Activated CD4-positive, alpha-beta T cell treated with anti-CD3 and anti-CD28 coated beads for 36 hours (primary cell): ENCODE measurements at places on chromosomes 3 and 15. TPM values are rescaled to one million over a fixed set of nuclear protein-coding genes. Genes with fewer than 3 reads are reported as not detected.

Gene CLDN18
- total RNA-seq, result not detected

GRCh38 chr15:90367576-90367975 is 15.5 kb downstream of the ZNF774 start:
- H3K27me3 ChIP-seq, result no peaks in the 10 kb centered on the region
- H3K36me3 ChIP-seq, result no peaks in the 10 kb centered on the region
- peaks cover 17% of the 10 kb centered on the region for H3K4me1 ChIP-seq
- peak overlapping the region; percentile 4 for H3K27ac ChIP-seq

GRCh38 chr3:160005004-160005403 is 16.4 kb downstream of the IL12A start:
- no peaks in the 10 kb centered on the region for H3K27me3 ChIP-seq
- no peak for DNase-seq
- H3K36me3 ChIP-seq, result no peaks in the 10 kb centered on the region
- no peak overlapping the region for H3K4me3 ChIP-seq
- no peak overlapping the region for H3K27ac ChIP-seq

Gene STXBP5L
- not detected for total RNA-seq

DNA sequence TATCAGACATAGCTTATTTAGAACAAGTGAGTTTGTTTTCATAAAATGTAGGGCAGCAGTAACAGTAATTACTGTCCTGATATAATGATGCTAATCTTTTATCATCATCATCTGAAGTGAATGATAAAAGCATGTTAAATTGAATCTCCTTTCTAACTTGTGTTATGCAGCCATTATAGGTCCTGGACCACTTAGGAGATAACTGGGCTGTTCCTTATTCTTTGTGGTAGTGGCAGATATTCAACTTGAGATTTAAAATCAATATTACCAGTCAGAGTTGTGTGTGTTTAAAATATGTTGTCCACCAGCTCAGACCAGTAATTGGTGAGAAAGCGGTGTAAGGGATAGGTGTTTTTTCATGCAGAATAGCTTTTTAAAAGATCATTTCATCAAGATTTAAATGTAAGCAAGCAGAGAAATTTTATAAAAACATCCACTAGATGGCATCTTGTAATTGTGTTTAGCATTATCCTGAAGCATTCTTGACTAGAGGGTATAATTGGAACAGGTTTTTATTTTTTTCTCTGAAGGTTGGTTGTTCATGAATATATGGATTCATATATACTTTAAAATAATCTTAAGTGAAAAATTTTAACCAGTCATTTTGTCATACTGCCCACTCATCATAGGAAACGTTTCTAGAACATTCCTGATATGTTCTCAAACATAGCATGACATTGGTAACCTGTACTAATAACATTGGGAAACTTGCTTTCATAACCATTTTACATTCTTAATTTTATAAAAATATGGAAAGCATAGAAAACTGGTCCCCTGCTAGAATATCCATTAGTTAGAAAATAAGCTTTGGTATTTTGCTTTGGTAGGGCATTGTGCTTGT is 153.9 kb downstream of the BBX start:
- H3K4me1 ChIP-seq, result peaks cover 34% of the 10 kb centered on the region
- H3K4me3 ChIP-seq, result no peak overlapping the region
- no peak for DNase-seq
- H3K27ac ChIP-seq, result no peak overlapping the region

GRCh38 chr15:69074843-69075224 is 60.3 kb downstream of the NOX5 start:
- peaks cover 37% of the 10 kb centered on the region for H3K27me3 ChIP-seq
- no peak overlapping the region for H3K4me3 ChIP-seq

DNA sequence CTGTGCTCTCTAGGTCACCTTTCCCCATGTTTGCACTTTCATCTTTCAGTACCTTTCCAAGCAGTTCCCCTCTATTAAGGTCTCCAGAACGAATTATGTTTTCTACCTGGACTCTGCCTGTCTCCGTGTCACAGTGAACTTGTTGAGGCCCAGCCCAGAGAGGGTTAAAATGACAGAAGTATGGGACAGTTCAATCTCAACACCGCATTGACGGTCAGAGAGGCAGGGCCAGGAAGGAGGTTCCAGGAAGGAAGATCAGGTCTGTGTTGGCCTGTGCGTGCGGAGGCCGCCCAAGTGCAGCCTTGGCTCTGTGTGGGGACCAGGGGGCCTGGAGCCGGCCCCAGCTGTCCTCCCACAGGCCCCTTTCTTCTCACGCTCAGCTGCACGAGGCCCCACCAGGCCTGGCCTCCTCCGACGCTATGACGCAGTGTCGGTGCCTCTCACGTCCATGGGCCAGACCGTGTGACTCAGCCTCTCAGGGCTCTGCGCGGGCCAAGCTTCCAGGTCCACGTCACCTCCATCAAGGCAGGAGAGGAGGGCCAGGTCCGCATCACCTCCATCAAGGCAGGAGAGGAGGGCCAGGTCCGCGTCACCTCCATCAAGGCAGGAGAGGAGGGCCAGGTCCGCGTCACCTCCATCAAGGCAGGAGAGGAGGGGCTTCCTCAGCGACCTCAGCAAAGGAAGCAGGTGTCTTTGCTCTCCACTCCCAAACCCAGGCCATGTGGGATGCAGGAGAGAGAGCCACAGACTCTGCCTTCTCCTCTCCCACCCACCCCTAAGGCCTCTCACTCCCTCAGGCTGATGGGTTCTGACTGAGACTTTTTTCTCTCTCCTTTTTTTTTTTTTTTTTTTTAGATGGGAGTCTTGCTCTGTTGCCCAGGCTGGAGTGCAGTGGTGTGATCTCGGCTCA is 83.1 kb downstream of the CPN2 start:
- peaks cover 4% of the 10 kb centered on the region for H3K27me3 ChIP-seq
- DNase-seq, result no peak
- no peak overlapping the region for H3K4me3 ChIP-seq
- peaks cover 2% of the 10 kb centered on the region for H3K4me1 ChIP-seq

Gene SLC15A2
- 0.59 TPM for total RNA-seq

GRCh38 chr3:10263646-10264363 is 15.5 kb downstream of the TATDN2 start:
- H3K36me3 ChIP-seq, result peaks cover 74% of the 10 kb centered on the region
- H3K4me3 ChIP-seq, result peak overlapping the region; percentile 59
- peaks cover 85% of the 10 kb centered on the region for H3K4me1 ChIP-seq
- H3K27ac ChIP-seq, result peak overlapping the region; percentile 91

- DNase-seq, result peak; percentile 60
- H3K27ac ChIP-seq, result peak overlapping the region; percentile 55
- peaks cover 43% of the 10 kb centered on the region for H3K36me3 ChIP-seq
Observed at GRCh38 chr3:56593455-56594158, 36.6 kb downstream of the CCDC66 start.

DNA sequence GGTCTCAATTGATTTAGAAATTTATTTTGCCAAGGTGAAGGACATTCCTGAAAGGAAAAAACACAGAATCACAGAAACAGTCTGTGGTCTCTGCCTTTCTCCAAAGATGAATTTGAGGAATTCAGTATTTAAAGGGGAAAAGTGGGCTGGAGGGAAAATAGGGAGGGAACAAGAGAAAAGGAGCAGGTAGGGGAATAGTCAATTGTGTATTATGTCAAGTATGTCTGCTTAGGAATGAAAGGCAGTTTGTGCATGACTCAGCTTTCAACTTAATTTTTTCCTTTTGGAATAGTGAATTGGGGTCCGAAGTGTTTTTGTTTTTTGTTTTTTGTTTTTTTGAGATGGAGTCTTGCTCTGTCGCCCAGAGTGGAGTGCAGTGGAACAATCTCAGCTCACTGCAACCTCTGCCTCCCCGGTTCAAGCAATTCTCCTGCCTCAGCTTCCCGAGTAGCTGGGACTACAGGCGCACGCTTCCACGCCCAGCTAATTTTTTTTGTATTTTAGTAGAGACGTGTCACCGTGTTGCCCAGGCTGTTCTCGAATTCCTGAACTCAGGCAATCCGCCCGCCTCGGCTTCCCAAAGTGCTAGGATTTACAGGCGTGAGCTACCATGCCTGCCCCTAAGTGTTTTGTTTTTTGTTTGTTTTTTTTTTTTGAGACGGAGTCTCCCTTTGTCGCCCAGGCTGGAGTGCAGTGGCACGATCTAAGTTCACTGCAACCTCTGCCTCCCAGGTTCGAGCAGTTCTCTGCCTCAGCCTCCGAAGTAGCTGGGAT is 74.1 kb upstream of the MAP4 start:
- peaks cover 19% of the 10 kb centered on the region for H3K4me1 ChIP-seq
- no peak for DNase-seq
- peaks cover 2% of the 10 kb centered on the region for H3K36me3 ChIP-seq

- H3K4me3 ChIP-seq, result peak overlapping the region; percentile 68
- H3K36me3 ChIP-seq, result no peaks in the 10 kb centered on the region
- DNase-seq, result peak; percentile 67
Observed at GRCh38 chr3:196969134-196969659, 564 bp upstream of the PIGZ start.

GRCh38 chr3:124059580-124059979 is 67.7 kb upstream of the ROPN1 start:
- no peaks in the 10 kb centered on the region for H3K4me1 ChIP-seq
- peaks cover 20% of the 10 kb centered on the region for H3K27me3 ChIP-seq
- H3K36me3 ChIP-seq, result no peaks in the 10 kb centered on the region
- DNase-seq, result no peak
- H3K27ac ChIP-seq, result no peak overlapping the region
- H3K4me3 ChIP-seq, result no peak overlapping the region

DNA sequence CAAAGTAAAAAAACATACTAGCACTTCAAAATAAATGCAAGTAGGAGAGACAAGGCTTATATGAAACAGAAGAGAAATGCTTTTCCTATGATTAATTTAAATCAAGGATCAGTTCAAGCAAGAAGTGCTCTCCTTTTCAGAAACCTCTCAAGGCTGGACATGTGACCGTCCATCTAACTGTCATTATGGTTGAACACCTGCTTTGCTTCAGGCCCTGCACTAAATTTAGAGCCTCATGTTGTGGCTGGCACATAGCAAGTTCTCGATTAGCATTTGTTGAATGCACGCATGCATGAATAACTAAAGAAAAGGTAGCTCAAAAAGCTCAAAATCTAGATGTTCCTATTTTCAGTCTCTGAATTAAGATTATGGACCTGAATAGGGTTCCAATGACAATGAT is 82.0 kb downstream of the SV2B start:
- peaks cover 30% of the 10 kb centered on the region for H3K27me3 ChIP-seq
- H3K36me3 ChIP-seq, result no peaks in the 10 kb centered on the region
- H3K27ac ChIP-seq, result no peak overlapping the region
- H3K4me3 ChIP-seq, result no peak overlapping the region
